ENCODE measurements at places on chromosomes 4 and X.

GRCh38 chr4:53453385-53453784 is 75.9 kb downstream of the FIP1L1 start:
- DNase-seq: no peak

DNA sequence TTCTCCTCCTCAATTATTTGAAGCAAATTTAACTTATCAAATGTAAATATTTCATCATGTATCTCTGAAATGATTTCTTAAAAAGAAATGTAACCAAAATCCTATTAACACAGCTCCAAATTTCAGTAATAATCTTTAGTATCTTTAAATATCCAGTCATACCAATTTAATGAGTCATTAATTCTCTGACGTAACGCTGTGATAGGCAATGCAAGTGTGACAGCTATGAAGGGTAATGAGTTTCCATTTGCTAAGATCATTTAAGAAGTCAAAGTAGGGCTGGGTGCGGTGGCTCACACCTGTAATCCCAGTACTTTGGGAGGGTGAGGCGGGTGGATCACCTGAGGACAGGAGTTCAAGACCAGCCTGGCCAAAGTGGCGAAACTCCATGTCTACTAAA is 15.6 kb downstream of the RPS3A start:
- DNase-seq: no peak

DNA sequence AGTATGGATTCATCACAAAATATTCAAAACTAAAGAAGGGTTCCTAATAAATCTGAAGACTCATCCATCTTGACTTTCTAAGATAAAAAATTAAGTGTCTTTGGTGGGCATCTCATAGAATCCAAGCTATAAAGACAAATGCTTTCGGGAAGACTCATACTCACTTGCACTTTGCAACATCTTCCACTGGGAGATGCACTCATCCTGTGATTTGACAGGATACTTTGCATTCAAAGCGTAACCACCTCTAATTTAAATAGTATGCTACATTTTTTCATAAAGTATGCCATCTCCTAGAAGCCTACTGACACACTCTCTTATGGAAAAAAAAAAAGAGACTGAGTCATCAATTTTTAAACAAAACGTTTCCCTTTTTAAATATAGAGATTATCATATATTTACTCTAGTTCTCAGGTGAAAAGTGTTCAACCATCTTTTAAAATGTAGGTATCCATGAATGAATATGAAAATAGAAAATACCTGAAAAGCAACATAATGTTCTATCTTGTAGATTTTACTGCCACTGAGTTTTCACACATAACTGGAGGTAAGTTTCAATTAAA is 119.6 kb downstream of the KLHL13 start:
- no peak for DNase-seq

DNA sequence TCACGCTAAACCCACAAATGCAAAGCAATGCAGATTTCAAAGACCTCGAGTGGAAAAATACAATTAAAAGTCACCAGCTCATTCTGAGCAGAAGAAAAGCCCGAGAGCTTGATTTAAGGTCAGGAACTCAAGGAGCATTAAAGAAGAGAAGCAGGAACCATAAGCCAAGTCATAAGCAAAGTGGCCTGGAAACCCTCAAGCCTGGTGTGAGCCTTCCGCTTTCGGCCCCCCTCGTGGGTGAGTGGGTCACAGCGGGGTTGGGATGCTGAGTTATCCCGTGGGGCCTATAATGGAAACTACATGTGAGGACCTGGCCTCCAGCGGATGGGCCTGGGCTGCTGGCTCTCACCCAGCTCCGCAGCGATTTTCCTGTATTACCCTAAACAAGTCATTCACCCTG is 504.3 kb downstream of the RAB28 start:
- no peak for DNase-seq

GRCh38 chr4:42416017-42416416 is 18.7 kb downstream of the SHISA3 start:
- no peak for DNase-seq

GRCh38 chrX:151359931-151360871 is 36.8 kb upstream of the VMA21 start:
- DNase-seq: no peak
